ENCODE measurements at places on chromosomes 4 and X.

- DNase-seq: no peak
Measured at GRCh38 chrX:134804779-134805178, 146.5 kb upstream of the PLAC1 start.

DNA sequence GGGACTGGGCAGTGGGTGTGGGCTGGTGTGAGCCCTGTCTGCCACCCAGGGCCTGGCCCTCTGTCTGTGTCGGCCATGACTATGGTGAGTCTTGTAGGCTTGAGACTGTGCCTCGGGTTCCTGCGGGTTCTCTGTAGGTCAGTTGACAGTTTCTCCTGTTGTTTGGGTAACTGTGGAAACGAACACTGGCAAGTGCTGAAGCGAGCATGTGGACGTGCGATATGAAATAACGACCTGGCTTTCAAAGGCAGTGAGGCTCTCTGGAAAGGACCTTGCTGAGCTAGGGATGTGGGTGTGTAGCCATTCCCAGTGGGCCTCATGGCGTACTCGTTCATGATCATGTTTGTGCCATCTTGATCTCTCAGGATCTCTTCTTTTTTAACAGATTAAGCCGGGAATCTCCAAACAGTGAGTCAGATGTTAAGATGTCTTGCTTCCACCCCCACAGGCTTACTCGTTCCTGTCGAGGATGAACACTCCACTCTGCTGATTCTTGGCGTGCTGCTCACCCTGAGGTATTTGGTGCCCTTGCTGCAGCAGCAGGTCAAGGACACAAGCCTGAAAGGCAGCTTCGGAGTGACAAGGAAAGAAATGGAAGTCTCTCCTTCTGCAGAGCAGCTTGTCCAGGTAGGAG lies 41.3 kb downstream of the HTT start:
- DNase-seq: no peak

- no peak for DNase-seq
Measured at GRCh38 chrX:34734383-34734782, 77.3 kb upstream of the TMEM47 start.

DNA sequence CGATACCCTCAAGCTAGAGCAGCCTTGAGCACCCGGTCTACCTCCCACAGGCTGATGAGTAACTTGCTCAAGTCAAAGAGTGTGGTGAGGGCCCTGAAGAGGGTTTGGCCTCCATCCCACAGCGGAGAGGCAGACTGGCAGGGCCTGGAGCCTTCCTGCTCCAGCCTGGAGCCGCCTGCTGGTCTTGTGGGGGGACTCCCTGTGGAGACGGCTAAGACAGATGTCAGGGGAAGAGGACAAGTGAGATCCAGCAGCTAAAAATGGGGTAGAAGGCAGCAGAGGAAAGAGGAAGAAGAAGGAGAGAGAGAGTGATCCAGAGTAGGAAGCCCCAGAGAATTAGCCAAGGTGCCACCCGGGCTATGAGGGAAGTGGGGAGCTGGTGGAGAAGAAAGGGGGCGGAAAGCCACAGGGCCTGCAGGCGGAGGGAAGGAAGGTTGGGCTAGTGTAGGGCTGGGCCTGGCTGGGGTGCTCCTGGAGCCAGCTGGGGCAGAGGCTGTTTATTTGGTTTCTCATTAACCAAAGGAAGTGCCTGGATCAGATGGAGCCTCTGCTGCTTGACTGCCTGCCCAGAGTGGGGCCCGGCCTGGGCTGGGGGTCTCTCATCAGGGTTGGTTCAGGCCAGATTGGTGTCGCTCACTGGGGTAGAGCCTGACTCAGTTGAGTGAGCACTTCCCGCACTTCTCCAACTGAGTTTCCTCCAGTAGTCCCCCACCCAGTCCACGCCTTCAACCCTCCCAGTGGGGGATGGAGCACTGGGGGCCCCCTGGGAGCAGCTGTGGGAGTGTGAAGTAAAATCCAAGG lies 14.2 kb downstream of the EFNB1 start:
- DNase-seq: no peak

GRCh38 chrX:47311932-47312774 lies 58.2 kb upstream of the ZNF157 start:
- no peak for DNase-seq

- DNase-seq: peak; percentile 7
Measured at GRCh38 chrX:45295259-45295986, 94.7 kb upstream of the DIPK2B start.

GRCh38 chr4:183348706-183349659 lies 26.8 kb upstream of the CLDN24 start:
- DNase-seq: no peak

DNA sequence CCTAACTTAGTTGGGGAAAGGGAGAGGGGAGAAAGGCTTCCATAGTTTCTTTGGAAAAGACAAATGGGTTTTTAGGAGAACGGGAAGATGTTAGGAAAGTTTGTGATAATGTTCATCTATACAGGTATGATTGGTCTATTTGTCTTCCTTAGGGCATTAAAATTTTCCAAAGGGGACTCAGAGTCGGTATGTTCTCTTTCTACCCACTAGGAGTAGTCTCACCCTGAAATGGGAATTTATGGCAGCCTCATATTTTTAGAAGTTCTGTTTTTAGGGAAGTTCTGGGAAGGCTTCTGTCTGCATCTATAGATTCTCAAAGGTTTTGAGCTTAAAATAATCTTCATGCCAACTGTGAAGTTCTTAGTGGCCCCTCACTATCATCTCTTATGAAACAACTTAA lies 637.3 kb downstream of the ADGRL3 start:
- DNase-seq: no peak

DNA sequence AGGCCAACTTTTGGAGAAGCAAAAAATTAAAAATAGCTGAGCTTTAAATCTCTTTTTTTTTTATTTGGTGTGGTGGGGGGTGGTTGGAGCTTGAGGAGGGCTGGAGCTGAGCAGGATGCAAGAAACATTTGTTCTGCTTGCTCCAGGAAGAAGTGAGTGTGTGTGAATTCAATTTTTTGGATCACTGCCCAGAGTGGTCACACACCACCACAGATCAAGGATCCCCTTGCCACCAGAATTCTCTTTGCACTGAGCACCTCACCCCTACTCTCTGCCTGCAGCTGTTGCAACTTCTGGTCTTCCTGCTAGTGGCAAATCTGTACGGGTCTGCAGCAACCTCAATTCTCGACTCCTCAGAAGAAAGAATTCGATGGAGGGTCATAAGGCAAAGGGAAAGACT lies 19.9 kb upstream of the PLP1 start:
- DNase-seq: peak; percentile 20

DNA sequence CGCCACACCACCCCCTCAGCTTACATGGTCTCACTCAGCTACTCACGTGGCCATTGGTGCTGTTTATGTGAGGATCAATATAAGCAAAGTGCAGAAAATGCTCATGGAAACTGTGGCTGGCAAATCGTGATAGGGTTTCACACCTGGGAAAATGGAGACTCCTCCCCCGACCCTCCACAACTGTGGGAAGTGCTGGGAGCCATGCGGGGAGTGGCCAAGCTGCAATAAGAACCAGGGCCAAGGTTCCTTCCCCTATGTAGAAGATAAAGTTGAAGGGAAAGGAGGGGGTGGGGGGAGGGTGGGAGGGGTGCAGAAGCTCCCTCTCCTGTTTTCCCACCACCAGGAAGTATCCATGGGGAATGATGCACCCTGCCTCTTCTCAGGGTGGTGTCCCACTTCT lies 145.5 kb upstream of the MAMLD1 start:
- no peak for DNase-seq

DNA sequence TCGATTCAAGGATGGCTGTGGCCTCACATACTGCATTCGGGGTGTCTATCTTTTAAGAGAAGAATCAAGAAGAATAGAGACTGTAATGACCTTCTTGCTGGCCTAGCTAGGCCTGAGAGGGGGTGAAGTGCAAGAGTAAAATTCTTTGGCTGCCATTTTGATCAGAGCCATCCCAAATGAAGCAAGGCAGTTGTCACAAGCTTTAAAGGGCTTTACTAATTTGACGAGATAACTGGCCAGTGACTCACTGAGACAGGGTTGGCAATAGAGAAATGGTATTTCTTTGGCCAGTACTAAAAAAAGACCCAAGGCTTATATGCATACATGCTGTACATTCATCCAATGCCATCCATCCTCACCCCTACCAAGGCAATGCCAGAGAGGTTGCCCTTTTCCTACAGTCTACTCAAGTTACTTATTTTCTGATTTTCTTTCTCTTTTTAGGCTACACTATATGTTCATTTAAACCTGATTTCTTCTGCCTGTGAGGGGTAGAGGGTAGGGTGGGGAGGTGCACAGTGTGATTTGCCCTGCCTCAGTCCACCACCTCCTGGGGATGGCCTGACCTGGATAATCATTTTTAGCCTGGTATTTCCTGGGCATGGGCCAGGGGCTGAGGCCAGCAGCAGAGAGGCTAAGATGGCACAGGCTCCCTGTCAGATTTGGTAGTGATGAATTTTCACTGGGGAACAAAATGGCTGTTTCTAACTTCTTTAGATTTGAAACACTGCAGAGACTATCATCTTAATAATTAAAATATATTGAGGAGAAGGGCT lies 32.2 kb downstream of the ATG4A start:
- no peak for DNase-seq

- no peak for DNase-seq
Measured at GRCh38 chr4:154044742-154045485, 256.0 kb upstream of the SFRP2 start.

GRCh38 chr4:39730072-39730471 lies 32.1 kb downstream of the UBE2K start:
- no peak for DNase-seq

DNA sequence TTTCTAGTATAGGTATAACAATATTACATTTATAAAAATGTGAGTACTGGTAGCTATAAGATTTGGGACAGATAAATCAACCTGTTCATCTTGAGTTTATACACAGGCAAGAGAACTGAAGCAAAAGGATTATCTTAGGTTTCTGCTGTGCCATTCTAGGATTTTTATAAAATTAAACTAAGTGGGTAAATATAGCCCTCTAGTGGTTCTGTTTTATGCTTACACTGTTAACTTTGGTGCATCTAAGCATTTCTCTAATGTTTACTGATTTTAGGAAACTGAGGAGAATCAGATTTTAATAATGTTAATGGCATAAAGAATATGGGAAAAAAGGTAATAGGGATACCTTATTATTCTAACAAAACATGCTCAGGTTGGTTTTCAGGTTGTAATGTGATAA lies 1.1 kb upstream of the RRH start:
- no peak for DNase-seq

GRCh38 chrX:46236411-46236810 lies 308.8 kb downstream of the ZNF674 start:
- no peak for DNase-seq

GRCh38 chr4:152807294-152807829 lies 27.6 kb downstream of the ARFIP1 start:
- DNase-seq: no peak

DNA sequence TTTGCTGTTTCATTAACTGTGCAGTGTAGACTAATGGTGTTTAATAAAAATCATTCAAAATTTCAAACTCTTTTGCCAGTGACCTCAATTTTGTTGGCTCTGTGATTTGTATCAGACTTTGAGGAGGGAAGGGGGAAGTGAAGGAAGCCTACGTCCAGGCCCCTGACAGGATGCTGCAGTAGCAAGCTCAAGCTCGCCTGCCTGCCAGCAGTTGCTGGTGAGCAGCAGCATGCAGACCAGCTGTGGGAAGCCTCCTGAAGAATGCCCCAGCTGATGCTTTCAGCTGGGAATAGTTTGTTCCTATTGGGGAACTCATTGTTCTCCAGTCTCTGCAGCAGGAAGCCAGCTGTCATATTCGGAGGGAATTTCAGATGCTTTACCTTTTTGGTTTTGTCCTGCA lies 495.2 kb downstream of the AFF2 start:
- no peak for DNase-seq

DNA sequence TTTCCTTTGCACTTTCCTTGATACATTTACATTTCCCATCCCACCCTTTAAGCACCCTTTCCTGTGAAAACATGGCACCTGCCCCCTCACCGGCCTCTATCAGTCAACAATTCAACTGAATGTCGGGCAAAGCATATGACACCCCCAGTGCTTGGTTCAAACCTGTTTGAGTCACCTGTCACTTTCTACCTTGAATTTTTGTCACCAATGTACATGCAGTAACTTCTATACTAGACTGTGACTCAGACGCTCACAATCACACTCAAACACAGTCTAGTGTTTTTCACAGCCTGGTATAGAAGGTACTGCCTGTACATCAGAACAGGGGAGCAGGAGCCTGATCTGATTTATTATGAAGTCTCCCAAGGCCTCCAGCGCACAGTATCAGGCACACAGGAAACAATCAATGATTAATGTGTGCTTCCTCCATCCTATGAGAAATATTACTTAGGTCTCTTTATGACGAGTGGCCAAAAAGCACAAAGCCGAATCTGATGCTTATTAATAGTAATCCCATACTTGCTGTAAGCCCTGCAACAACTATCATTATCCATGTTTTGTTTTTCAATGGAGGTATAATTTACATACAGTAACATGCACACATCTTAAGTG lies 49.2 kb upstream of the FAM9C start:
- DNase-seq: no peak

GRCh38 chrX:56802921-56803849 lies 74.1 kb downstream of the NBDY start:
- DNase-seq: peak; percentile 77

DNA sequence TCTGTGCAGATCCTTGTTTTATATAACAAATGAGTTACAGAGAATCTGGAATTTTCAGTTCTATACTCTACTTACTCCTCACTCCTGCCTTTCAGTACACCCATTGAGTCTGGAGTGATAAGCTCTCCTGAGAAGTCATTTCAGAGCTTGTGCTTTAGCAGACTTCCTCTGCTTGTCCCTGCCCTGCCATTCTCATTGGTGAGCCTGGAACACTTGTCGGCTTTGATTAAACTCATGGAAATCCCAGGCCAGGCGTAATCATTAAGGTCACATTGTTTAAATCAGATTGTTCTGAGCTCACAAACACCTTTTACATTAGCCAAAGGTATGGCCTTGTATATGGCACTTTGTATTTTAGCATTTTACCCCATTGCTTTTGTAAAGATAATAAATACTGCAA lies 102.7 kb downstream of the CNKSR2 start:
- DNase-seq: no peak

DNA sequence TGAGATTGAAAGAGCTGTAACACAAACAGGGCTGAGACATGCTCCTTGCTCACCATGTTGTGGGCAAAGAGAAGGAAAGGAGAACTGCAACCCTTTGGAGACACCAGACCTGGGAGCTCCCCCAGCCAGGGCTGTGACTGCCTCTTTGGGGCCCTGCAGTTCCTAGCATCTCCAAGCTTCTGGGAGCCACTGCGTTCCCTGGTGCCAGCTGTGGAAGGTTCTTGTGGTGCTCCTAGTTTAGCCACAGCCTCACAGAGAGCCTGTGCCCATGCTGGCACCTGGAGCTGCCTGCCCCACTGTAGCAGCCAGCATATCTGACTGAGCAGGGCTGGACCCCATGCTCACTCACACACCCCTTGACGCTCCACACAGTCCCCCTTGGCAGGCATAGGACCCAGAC lies 141.7 kb downstream of the PDHA2 start:
- no peak for DNase-seq

Data from left lung (tissue), 14 donors.